Spleen (tissue), 13 donors: ENCODE measurements at places on chromosomes 16 and 17. TPM values are rescaled to one million over a fixed set of nuclear protein-coding genes. Genes with fewer than 3 reads are reported as not detected.

DNA sequence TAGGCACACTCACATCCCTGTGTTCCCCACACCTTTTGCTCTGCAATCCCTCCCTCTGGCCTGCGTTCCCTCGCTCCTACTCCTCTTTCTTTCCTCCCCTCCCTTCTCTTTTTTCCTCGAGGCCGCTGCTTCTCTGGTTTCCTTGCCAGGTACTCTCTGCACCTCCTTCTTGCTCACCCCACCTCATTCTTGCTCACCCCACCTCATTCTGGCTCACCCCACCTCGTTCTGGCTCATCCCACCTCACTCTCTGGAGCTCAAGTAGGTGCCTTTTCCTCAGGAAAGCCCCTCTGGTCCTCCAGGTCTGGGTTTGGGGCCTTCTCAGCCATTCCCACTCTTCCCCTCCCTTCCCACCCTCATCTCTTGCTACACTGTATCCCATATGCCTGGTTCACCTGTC is 103.5 kb downstream of the PLCG2 start:
- no peaks in the 10 kb centered on the region for H3K27me3 ChIP-seq
- H3K27ac ChIP-seq = no peak overlapping the region
- H3K4me1 ChIP-seq = no peaks in the 10 kb centered on the region
- no peak overlapping the region for H3K4me3 ChIP-seq

GRCh38 chr16:3101018-3101840 is 2.1 kb upstream of the ZSCAN10 start:
- H3K4me3 ChIP-seq = peak overlapping the region; percentile 27
- H3K27me3 ChIP-seq = no peaks in the 10 kb centered on the region
- DNase-seq = peak; percentile 55
- peak overlapping the region; percentile 78 for H3K27ac ChIP-seq
- H3K4me1 ChIP-seq = peaks cover 63% of the 10 kb centered on the region

DNA sequence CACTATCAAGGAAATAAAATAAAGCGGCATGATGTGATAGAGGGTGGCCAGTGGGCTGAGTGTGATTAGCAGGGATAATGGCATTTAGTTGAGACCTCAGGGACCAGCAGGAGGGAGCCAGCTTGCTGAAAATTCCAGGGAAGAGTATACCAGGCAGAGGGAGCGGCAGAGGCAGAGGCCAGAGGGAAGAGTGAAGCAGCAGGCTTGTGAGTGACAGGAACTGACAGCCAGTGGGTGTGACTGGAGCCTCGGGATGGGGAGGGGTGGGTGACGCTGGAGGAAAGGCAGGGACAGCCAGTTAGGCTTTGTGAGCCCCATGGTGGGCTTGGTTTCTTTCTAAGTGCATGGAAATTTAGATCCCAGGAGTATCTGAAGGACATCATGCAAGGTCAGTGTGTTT is 209.7 kb upstream of the CACNG3 start:
- H3K27me3 ChIP-seq = no peaks in the 10 kb centered on the region
- no peaks in the 10 kb centered on the region for H3K36me3 ChIP-seq
- DNase-seq = no peak
- no peaks in the 10 kb centered on the region for H3K4me1 ChIP-seq
- no peak overlapping the region for H3K27ac ChIP-seq

DNA sequence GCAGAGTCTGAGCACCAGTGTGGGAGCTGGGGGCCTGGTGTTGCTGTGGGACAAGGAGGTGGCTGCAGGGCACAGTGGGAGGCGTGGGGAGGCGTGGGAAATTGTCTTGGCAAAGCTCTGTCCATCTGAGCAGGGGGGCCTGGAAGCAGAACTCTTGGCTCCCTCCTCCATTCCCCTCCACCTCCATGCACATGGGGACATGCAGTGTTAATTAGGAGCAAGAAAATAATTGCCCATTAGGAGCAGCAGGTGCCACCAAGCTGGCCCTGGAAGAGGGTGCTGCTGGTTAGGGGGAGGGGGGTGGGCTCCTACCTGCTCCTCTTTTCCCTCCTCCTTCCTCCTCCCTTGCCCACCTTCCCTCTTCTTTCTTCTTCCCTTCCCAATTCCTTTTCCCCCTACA is 4.5 kb downstream of the TTYH2 start:
- no peak overlapping the region for H3K27ac ChIP-seq
- H3K27me3 ChIP-seq = no peaks in the 10 kb centered on the region
- no peak for DNase-seq

DNA sequence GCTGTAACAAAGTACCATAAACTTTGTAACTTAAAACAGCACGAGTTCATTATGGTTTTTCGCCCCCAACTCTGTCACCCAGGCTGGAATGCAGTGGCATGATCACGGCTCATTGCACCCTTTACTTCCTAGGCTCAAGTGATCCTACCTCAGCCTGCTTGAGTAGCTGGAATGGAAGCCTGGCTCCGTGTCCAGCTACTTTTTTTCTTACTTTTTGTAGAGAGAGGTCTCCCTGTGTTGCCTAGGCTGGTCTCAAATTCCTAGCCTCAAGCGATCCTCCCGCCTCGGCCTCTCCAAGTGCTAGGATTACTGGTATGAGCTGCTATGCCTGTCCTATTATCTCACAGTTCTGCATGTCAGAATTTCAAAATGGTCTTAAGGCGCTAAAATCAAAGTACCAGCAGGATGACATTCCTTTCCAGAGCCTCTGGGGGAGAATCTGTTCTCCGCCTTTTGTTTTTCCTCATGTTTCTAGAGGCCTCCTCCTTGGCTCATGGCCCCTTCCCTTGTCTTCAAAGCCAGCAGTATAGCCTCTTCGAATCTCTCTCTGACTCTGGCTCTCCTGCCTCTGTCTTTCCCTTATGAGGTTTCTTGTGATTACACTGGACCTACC is 10.1 kb upstream of the PRM1 start:
- no peak for DNase-seq
- no peaks in the 10 kb centered on the region for H3K27me3 ChIP-seq
- no peaks in the 10 kb centered on the region for H3K36me3 ChIP-seq
- no peak overlapping the region for H3K4me3 ChIP-seq
- H3K4me1 ChIP-seq = peaks cover 17% of the 10 kb centered on the region

GRCh38 chr17:14452856-14453255 is 152.0 kb downstream of the HS3ST3B1 start:
- no peak overlapping the region for H3K27ac ChIP-seq
- no peaks in the 10 kb centered on the region for H3K27me3 ChIP-seq
- H3K4me1 ChIP-seq = no peaks in the 10 kb centered on the region
- no peaks in the 10 kb centered on the region for H3K36me3 ChIP-seq

GRCh38 chr17:67490471-67490870 is 113.4 kb downstream of the PITPNC1 start:
- no peaks in the 10 kb centered on the region for H3K27me3 ChIP-seq
- no peak for DNase-seq
- H3K27ac ChIP-seq = peak overlapping the region; percentile 13
- H3K4me3 ChIP-seq = no peak overlapping the region

- H3K27ac ChIP-seq = no peak overlapping the region
- H3K36me3 ChIP-seq = no peaks in the 10 kb centered on the region
- no peaks in the 10 kb centered on the region for H3K4me1 ChIP-seq
- no peak for DNase-seq
- no peaks in the 10 kb centered on the region for H3K27me3 ChIP-seq
- no peak overlapping the region for H3K4me3 ChIP-seq
These were observed 593.1 kb upstream of the CDH5 start for GRCh38 chr16:65773301-65773874.

GRCh38 chr17:806346-806745 is 24.2 kb downstream of the MRM3 start:
- no peaks in the 10 kb centered on the region for H3K4me1 ChIP-seq
- no peaks in the 10 kb centered on the region for H3K27me3 ChIP-seq
- no peak overlapping the region for H3K27ac ChIP-seq
- H3K4me3 ChIP-seq = no peak overlapping the region
- no peaks in the 10 kb centered on the region for H3K36me3 ChIP-seq

- no peaks in the 10 kb centered on the region for H3K27me3 ChIP-seq
- no peak overlapping the region for H3K27ac ChIP-seq
- DNase-seq = no peak
- peaks cover 20% of the 10 kb centered on the region for H3K4me1 ChIP-seq
These were observed 59.6 kb downstream of the SOCS1 start for GRCh38 chr16:11196286-11196828.

DNA sequence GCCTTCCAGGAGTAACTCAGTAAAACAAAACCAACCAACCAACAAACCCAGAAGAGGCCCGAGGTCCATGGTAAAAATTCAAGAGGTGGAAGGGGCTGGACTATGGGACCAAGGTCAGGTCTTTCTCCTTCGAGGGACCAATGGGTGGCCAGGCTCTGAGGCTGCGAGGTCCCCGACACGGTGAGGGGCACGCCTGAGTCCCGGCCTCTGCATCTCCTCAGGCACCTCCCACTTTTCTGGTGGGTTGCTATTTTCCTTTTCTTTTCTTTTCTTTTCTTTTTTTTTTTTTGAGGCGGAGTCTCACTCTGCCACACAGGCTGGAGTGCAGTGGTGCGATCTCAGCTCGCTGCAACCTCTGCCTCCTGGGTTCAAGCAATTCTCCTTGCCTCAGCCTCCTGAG is 18.0 kb downstream of the CD7 start:
- DNase-seq = no peak
- H3K27me3 ChIP-seq = peaks cover 28% of the 10 kb centered on the region
- no peak overlapping the region for H3K4me3 ChIP-seq
- peak overlapping the region; percentile 97 for H3K27ac ChIP-seq
- peaks cover 100% of the 10 kb centered on the region for H3K4me1 ChIP-seq

- peaks cover 10% of the 10 kb centered on the region for H3K4me1 ChIP-seq
- H3K36me3 ChIP-seq = no peaks in the 10 kb centered on the region
- no peaks in the 10 kb centered on the region for H3K27me3 ChIP-seq
- no peak overlapping the region for H3K27ac ChIP-seq
- no peak for DNase-seq
These were observed 38.8 kb downstream of the NSRP1 start for GRCh38 chr17:30155389-30155788.

- no peak overlapping the region for H3K27ac ChIP-seq
- no peak for DNase-seq
- H3K27me3 ChIP-seq = no peaks in the 10 kb centered on the region
- H3K36me3 ChIP-seq = no peaks in the 10 kb centered on the region
- H3K4me3 ChIP-seq = no peak overlapping the region
These were observed 4.0 kb downstream of the PRKCA start for GRCh38 chr17:66306446-66306845.

GRCh38 chr17:50487213-50488096 is 8.8 kb downstream of the RSAD1 start:
- H3K4me1 ChIP-seq = peaks cover 5% of the 10 kb centered on the region
- no peaks in the 10 kb centered on the region for H3K27me3 ChIP-seq
- peaks cover 30% of the 10 kb centered on the region for H3K36me3 ChIP-seq

- H3K36me3 ChIP-seq = peaks cover 5% of the 10 kb centered on the region
- no peak for DNase-seq
- peak overlapping the region; percentile 91 for H3K27ac ChIP-seq
- peaks cover 62% of the 10 kb centered on the region for H3K4me1 ChIP-seq
These were observed 28.6 kb upstream of the METRNL start for GRCh38 chr17:83050651-83051395.

DNA sequence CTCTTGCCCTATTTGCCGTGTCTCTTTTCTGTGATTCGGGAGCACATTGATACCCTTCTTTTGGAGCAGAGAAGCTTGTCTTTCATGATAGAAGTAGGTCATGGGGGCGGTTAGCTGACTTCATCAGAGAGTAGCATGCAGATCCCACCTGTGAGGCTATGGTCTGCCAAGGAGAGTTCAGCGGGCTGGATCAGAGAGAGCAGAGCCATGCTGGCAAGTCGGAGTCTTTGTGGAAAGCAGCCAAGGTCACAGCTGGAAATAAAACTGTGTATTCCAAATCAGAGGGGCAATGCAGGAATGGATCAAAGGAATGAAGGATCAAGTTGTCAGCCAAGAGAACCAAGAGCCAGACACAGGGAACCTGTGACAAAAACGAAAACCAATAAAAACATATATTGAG is 595.9 kb downstream of the WWOX start:
- no peaks in the 10 kb centered on the region for H3K36me3 ChIP-seq
- H3K27ac ChIP-seq = no peak overlapping the region
- no peaks in the 10 kb centered on the region for H3K27me3 ChIP-seq

DNA sequence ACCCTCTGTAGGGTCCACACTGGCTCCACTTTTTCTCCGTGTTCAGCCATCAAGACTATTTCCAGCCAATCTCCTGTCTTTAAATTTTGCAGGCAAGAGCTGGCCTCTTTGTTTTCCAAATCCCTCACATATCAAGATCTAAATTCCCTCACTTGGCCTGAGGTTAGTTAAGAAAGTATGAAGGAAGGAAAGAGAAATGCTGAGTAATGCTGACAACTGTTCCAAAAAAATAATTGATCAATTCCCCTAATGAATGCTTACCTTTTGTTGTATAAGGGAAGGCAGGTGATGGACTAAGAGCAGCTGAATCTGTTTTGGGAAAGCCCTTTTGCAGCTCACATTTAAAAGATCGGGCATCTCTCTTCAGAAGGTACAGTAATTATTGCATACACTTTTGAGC is 105.1 kb upstream of the KCNJ16 start:
- H3K27me3 ChIP-seq = no peaks in the 10 kb centered on the region
- H3K36me3 ChIP-seq = no peaks in the 10 kb centered on the region
- H3K27ac ChIP-seq = no peak overlapping the region
- DNase-seq = no peak
- no peak overlapping the region for H3K4me3 ChIP-seq

- no peaks in the 10 kb centered on the region for H3K36me3 ChIP-seq
- H3K27ac ChIP-seq = no peak overlapping the region
- no peak for DNase-seq
- H3K4me3 ChIP-seq = no peak overlapping the region
- H3K4me1 ChIP-seq = no peaks in the 10 kb centered on the region
These were observed 143.7 kb upstream of the CDH5 start for GRCh38 chr16:66222756-66223155.

DNA sequence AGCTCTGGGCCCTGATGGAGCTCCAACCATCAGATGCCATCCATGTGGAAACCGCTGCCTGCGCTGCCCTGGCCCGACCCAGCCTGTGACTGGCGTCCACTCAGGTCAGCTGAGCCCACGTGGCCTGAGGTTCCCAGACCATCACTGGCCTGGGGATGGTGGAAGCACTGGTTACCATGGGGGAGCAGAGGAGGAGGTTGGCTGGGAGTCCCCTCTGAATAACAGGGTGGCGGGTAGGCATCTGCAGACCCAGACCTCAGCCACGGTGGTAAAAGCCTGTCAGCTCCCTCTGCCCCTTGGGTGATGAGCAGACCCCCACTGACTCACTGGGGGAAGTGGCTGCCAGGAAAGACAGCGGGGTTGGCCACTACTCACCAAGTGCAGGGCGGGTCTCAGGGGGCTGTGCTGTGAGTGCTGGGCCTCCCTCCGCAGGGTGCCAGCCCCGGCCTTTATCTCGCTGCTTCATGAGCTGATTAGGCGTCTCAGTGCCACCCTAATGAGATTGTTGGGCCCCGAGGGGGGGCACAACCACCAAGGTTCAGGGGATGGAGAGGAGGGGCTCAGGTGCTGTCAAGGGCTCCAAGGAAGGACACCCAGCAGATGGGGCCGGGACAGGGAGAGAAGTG is at the start of gene PDE6G:
Gene PDE6G (minus strand): TSS at position 425 of the 626 bp plus-strand sequence. CDS start 3,237 bp downstream, outside the sequence.
- no peak within 1 kb of the TSS for H3K27ac ChIP-seq
- no peaks in the 10 kb centered on the region for H3K36me3 ChIP-seq
- no peaks in the 10 kb centered on the region for H3K27me3 ChIP-seq

- peak; percentile 58 for DNase-seq
- H3K4me3 ChIP-seq = no peak overlapping the region
- no peaks in the 10 kb centered on the region for H3K27me3 ChIP-seq
- H3K36me3 ChIP-seq = peaks cover 67% of the 10 kb centered on the region
- no peaks in the 10 kb centered on the region for H3K4me1 ChIP-seq
These were observed 9.7 kb upstream of the CLEC18A start for GRCh38 chr16:69941251-69942098.

The MIEN1 gene
- 39.5 TPM for total RNA-seq

The KRTAP1-5 gene
- total RNA-seq = not detected

The ZP2 gene
- not detected for total RNA-seq

The CCDC144A gene
- 1.7 TPM for total RNA-seq

The NETO2 gene
- 59.8 TPM for total RNA-seq

The UTP4 gene
- 35.9 TPM for total RNA-seq

The FN3K gene
- 6.6 TPM for total RNA-seq
